ENCODE measurements at places on chromosomes 2 and 18.

DNA sequence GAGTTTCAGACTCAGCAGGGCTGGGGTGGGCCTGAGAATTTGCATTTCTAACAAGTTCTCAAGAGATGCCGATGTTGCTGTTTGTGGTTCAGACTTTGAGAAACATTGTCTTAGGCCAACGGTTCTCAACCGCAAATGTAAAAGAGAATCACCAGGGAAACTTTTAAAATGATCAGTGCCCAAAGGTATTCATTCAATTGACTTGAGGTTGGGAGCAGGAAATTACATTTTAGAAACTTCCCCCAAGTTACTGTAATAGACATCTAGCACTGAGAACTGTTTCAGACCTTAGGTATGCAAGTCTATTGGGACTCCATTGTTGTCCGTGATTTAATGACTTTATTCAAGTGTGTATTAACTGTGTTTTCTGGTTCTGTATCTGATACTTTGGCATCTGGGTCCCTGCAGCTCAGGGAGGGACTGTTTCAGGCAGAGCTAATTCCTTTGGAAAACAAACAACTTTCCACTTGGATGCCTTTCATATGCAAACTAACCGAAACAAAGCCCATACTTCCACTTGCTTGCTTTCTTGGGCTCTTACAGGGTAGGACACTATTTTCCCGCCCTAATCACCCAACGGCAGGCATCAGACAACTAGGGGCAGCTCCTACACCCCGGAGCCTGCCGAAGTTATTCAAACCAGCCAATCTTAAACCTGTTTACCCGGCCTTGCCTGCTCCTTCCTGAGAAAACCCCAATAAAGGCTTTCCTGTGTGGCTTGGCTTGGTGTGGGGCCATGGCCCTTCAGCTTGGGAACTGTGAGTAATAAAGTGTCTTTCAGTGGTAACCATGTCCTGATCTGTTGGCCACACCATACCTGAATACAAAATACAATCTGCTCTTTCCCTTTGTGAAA, 97.6 kb downstream of the POLE4 start:
- DNase-seq: no peak

GRCh38 chr2:165219481-165219880, 15.6 kb upstream of the SCN3A start:
- no peak for DNase-seq

DNA sequence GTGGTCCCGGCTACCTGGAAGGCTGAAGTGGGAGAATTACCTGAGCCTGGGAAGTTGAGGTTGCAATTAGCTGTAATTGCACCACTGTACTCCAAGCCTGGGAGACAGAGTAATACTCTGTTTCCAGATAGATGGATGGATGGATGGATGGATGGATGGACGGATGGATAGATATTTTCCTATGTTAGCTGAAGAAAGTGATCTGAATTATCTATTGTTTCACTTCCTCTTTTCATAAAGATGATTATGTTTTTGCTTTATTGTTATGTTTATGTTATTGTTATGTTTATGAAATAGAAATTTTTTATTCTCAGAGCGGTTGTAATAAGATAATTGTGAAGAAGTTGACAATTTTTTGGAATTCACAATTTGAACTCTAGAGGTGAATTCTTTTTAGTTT, 33.3 kb upstream of the TTC27 start:
- no peak for DNase-seq

GRCh38 chr2:188243381-188243780, 48.3 kb upstream of the GULP1 start:
- DNase-seq: no peak

- no peak for DNase-seq
Observed at GRCh38 chr18:7608174-7608550, 41.0 kb downstream of the PTPRM start.

- DNase-seq: no peak
Observed at GRCh38 chr2:36255863-36256262, 99.7 kb upstream of the CRIM1 start.

GRCh38 chr2:217058791-217059755, 199.2 kb upstream of the TNP1 start:
- DNase-seq: no peak

DNA sequence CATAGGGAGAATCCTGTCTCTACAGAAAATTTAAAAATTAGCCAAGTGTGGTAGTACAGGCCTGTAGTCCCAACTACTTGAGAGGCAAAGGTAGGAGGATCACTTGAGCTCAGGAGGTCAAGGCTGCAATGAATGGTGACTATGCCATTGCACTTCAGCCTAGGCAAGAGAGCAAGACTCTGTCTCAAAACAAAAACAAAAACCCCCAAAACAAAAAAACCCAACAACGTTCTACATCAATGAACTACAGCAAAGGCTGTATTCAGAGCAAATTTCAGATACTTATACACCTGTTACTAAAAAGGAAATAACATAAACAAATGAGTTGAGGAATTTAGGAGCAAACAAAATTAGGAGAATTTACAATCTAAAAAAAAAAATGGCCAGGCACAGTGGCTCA, 22.6 kb downstream of the YES1 start:
- DNase-seq: no peak

GRCh38 chr18:26868968-26869586, 3.6 kb upstream of the AQP4 start:
- no peak for DNase-seq

- no peak for DNase-seq
Observed at GRCh38 chr2:189407281-189408209, 33.7 kb upstream of the WDR75 start.

DNA sequence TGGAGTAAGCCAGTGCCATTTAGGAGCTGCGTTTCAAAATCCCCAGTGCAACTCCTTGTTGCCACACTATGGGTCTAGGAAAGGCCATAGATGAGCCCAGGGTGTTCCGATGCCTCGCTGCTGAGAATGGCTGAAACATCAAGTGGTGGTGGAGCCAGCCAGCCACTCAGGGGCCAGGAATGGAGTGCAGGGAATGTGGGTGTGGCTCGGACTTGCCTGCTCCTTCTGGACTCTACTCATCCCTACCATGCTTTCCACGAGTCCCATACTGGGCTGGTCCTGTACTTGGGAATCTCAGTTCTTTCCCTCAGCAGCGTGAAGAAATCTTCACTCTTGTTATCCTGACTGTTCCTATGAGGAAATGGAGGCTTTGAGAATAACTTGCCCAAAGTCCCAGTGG, 143.5 kb downstream of the INSIG2 start:
- DNase-seq: no peak

DNA sequence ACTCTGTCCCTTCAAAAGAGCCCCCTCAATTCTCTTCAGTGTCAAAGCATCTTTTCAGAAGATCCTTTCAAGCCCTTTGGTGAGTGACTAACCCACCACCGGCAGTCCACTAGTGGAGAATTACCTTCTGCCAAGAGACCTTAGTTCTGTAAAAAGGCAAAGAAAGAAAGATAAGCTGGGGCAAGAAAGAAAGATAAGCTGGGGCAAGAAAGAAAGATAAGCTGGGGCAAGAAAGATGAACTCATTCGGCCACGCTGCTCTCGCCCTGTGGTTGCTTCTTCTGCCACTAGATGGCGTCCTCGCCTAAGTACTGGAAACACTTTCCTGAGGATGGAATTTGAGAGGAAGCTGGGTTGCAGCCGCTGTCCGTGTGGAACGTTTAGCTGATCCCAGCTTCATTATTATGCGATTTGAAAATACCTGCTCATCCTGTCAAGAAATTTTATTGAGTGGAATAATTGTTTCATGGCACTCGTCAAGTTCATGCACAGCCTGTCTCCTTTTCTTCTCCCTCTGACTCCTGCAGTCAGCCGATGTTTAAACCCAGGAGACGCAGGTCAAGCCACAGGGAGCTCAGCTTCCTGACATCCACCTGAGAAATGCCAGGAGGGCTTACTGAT, 17.3 kb upstream of the ANXA4 start:
- DNase-seq: peak; percentile 66

GRCh38 chr18:63213936-63214671, 105.5 kb downstream of the BCL2 start:
- no peak for DNase-seq

- DNase-seq: peak; percentile 59
Observed at GRCh38 chr2:236833501-236834073, 252.1 kb upstream of the COPS8 start.

- DNase-seq: no peak
Observed at GRCh38 chr2:179861416-179862067, at the start of gene ZNF385B. TSS of gene ZNF385B (minus strand) at chr2:179861612.

DNA sequence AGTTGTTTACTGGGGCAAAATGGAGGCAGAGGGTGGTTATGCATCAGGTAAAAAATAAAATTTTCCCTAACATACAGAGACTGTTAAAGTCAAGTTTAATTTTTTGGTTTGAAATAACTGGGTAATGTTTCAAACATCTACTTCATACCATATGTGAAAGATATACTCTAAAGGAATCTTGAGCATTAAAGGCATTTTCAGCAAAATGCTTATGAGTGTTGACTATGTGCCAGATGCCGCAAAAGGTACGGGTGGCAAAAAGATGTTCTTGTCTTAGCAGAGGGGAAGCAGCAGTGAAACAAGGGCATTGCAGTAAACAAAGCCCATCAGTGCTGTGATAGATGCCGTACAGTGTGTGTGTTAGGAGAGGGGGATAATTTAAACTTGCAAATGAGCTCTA, 263.1 kb upstream of the ID2 start:
- DNase-seq: no peak

DNA sequence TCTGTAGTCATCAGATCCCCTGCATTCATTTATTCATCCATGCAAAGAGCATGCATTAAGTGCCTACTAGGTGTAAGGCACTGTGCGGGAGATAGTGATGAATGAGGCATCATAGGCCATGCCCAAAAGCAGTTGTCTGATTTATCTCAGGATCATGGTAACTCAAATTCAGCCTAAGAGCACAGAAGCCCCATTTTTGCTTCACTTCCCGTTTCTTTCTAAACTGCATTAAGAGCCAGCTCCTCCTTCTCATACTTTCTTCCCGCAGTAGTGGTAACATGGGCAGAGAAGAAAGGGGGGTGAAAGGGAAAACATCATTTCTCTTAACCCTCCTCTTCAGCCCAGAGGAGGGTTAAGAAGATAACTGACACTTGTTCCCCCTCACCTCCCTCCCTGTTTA, 2.9 kb downstream of the GPR45 start:
- no peak for DNase-seq

- DNase-seq: peak; percentile 43
Observed at GRCh38 chr2:8682719-8683667, 1.1 kb downstream of the ID2 start.

- no peak for DNase-seq
Observed at GRCh38 chr18:63097178-63097577, 222.4 kb downstream of the BCL2 start.

DNA sequence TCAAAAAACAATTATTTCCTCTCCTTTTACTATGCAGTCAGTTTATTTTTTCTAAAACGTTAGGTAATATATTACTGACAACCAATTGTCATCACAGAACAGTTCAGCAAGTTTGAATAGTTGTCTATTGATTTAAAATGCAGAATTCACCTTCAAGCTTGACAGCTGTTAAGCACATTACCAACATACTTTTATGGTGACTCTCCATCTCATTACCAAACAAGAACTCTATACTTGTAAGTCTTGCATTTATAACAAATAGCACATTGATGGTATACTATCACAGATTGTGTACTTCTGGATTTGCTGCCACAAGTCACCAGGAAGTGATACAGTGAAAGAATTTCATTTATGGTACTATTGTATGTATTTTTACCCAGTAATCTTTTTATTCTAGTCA, 99.4 kb upstream of the PPP1CB start:
- no peak for DNase-seq

DNA sequence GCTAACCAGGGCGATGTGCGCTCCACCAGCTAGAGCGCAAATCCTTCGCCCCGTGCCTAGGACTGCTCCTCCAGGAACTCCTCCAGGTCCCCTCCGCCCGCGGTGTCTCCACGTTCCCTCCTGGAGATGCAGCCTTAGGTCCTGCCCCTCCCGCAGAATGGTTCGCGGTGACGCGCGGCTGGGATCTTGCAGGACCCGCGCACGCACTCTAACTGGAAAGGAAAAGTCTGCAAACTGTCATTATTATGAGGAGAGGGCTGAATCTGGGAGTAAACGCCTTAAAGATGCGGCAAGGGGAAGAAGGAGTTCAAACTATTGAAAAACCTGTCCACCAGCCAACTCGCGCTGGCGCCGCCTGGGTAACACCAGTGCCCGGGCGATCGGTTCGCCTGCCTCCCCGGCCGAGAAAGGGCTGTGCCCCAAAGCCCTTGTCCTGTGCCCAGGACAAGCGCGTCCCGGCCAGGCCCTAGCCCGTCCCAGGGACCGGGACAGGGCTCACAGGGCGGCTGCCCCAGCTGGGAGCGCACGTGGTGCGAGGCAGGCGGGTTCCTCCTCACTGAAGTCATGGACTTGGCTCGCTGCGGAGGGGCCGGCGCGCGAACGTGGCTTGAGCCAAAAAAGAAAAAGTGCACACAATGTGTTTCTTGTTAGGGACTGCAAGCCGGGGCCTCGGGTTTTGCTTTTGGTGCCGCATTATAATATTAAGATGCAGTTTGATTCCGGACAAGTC, 5.5 kb upstream of the ID2 start:
- no peak for DNase-seq

DNA sequence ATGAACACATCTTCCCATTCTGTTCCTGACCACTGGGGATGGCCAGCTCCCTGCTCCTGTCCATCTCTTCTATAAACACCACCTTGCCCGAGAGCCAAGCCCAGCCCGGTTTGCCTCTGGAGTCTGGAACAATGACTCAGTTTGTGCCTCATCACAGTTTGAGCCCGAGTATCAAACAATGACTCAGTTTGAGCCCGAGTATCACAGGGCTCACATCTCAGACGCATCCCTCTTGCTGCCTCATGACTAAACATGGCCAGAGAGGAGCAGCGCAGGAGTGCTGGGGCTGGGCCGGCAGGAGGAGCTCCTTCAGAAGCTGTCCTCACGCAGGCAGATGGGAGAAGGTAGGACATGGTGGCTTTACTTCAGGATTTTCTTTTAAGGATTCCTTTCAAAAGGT, 68.7 kb downstream of the PXDN start:
- peak; percentile 94 for DNase-seq

DNA sequence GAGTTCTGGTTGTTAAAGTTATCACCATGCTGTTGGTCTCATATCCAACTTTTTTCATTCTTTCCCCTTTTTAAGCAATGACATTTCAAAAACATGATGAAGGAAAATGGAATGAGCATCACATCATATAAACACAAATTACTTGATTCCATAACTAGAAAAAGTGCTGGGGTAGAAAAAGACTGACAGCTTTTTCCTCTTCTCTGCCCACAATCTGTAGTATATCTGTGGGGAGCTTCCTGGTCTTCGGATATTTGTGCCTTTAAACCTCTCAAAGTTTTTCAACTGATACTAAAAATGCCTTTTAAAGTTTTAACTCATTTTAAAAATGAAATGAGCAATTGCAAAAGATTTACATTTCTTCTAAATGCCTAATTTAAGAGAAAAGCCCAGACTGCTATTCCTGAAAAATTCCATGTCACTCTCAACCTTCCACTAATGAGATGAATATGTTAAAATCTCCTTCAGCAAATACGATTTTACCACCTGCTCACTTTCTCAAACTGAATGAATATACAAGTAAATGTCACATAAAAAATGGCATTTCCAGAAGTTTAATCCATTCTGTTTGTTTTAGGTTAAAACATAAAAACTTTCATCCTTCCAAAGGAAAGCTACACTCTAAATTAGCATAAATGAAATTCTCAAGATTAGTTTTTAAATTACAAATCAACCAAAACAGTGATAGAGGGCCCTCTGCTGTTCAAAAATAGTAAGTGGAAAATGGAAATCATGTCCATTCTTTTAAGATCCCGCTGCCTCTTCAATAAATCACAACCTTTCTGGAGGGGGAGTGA, 2.1 kb downstream of the DNAH7 start:
- DNase-seq: peak; percentile 19
